ENCODE measurements at places on chromosomes 7 and 10.

- DNase-seq: no peak
Observed at GRCh38 chr7:100418930-100419659, 9.4 kb downstream of the ZCWPW1 start.

GRCh38 chr10:91042069-91042468, 121.2 kb upstream of the ANKRD1 start:
- DNase-seq: no peak

GRCh38 chr7:75869776-75870379, 9.0 kb upstream of the RHBDD2 start:
- no peak for DNase-seq

GRCh38 chr10:61452655-61453641, at the start of gene TMEM26:
Gene TMEM26, minus strand, starts transcription at chr10:61453381. Its CDS starts 300 bp downstream, at chr10:61453081.
- no peak for DNase-seq

GRCh38 chr7:29468196-29468595, 95.4 kb upstream of the PRR15 start:
- DNase-seq: no peak

DNA sequence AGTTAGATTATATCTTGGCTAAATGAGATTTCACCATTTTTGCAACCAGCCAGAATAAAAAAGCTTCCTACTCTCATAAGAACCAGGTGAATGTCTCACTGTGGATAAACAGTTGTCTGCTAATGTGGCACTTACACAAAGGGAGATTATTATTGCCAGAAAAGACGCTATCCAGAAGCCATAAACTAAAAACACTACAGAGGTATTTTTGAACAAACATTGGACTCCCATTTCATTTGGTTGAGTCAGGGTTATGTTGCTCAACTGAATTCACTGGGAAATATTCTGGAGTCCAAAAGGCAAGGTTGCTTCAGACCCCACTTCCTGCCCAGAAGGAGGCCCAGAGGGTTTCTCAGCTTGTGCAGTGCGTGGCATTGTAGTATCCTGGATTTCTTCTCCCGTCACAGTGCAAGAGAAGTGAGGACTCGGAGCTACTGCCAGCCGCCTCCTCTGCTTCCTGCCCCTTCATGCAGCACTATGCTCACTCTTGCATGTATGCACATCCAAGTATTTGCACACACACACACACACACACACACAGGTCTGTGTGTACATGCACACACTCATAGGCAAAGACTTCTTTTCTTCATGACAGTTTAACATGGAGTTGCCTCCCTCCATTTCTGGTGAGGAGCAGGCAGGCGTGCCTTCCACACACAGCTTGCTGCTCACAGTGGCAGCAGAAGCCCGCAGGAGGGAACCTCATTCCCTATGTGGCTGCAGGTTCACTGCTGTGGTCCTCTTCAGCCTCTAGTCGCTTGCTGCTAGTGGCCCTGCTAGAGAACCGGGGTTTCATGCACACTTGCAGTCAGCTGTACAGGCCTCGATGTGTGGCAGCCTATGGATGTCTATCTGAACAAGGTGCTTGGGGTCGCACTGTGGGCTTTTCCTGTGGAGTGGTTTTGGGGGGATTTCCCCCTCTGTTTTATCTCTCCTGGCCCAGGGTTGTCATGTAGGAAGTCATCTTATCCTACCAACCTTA, 10.1 kb downstream of the DENND10 start:
- peak; percentile 95 for DNase-seq

Data from AG09309 (cell line).